Left cardiac atrium (tissue), 4 donors: ENCODE measurements at places on chromosomes 5 and 9. TPM values are rescaled to one million over a fixed set of nuclear protein-coding genes. Genes with fewer than 3 reads are reported as not detected.

- DNase-seq = peak; percentile 50
These were observed 3.0 kb upstream of the TJP2 start for GRCh38 chr9:69171049-69171448.

DNA sequence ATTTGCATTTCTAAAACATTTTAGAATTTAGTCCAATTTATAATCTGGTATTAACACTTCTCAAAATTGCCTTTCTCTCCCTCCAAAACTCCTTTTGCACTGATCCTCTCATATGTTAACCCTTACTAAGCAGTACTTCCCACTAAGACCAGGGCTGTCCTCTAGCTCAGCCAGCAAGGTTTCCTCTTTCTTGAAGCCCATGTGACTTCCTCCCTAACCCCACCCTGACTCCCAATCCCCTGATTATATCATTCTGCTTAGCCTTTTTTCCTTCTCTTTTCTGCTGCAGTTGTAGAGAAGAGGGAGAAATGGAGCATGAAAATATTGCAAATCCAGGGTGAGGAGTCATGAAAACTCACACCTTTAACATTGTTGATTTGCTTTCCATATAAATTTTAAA lies 241.7 kb downstream of the MCTP1 start:
- DNase-seq = no peak

Gene IL5
- total RNA-seq = not detected

DNA sequence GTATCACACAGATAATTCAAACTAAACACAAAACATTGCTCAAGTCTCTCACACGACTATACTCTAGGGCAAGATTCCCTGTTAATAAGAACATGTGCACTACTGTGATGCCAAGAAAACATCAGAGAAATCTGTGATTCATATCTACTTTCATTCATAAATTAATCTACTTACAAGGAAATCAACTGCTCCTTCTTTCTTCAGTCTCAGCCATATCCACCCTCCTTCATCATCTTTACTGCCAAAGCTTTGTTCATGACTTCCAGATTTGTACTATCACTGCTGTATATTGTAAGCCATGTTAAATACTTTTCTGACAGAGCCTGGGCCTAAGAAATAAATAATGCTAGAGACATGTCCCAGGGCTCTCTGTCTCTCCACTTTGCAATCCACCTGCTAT lies 35.1 kb downstream of the CTNNAL1 start:
- DNase-seq = no peak

Gene PCDHA12
- total RNA-seq = 0.34 TPM

- no peak for DNase-seq
These were observed 192.8 kb downstream of the ACTL7B start for GRCh38 chr9:108662956-108663355.

Gene BTNL9
- 34.1 TPM for total RNA-seq

- DNase-seq = no peak
These were observed 148.0 kb downstream of the RORB start for GRCh38 chr9:74645007-74645639.

Gene RETREG1
- 145 TPM for total RNA-seq

DNA sequence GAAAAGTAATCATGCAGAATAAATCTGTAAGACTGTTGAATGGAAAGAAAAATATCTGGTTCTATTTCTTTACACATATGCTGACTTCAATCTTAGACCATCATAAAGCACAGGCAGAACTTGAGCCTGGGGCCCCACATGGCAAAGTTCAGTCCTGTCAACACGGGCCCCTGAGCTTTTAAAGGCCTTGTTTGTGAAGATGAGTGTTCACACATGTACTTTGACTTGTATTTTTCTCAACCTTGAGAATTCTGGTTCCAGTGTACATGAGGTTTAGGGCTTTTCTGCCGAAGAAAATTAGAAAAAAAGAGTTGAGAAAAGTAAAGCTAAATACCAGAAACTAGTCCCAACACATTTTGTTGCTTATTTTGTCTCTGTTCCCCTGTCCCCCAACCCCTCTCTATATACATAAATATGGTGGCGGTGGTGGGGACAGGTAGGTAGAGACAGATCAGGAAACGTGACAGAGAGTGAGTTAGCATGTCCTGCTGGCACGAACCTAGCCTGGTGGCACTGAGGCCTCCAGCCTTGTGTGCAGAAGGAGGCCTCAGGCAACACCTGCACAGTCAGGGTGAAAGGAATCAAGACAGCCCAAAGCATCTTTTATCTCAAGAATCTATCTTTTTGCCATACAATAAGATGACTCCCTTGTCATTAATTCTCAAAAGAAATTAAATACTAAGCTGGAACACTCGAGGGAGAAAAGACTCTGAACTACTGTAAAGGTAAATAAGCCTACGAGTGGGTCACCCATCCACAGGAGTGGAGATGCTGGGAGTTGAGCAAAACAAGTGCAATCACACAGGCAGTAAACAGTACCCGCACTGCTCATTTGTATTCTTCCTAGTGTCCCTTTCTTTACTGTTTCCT lies 22.9 kb downstream of the LIFR start:
- no peak for DNase-seq

Gene GABRA6
- total RNA-seq = not detected

- no peak for DNase-seq
These were observed 739.4 kb downstream of the IRX1 start for GRCh38 chr5:4335078-4335477.

DNA sequence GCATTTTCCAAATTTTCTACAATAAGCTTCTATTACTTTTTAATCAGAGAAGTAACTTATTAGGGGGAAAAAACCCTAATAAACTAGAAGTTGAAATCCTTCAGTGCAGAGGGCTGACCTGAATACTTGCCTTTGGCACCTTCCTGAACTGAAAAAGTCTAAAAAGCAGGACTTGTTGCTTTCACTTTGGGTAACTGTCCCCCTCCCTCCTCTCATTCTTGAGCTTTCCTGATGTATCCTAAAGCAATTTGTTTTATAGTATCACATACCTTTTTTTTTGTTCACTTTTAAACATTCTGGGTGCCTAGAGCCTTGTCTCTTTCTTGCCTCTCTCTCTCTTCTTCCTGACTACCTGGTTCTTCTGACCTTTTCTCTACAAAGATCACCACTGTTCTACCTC lies 64.0 kb upstream of the ERBIN start:
- DNase-seq = no peak

DNA sequence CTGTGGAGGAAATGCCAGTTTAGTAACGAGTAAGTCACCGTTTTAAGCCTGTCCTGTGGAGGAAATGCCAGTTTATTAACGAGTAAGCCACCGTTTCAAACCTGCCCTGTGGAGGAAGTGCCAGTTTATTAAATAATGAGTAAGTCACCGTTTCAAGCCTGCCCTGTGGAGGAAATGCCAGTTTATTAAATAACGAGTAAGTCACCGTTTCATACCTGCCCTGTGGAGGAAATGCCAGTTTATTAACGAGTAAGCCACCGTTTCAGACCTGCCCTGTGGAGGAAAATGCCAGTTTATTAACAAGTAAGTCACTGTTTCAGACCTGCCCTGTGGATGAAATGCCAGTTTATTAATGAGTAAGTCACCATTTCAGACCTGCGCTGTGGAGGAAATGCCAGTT lies 18.9 kb upstream of the PDCD6 start:
- DNase-seq = no peak

GRCh38 chr5:100709771-100710170 lies 174.6 kb downstream of the FAM174A start:
- no peak for DNase-seq

Gene GHR
- 22.4 TPM for total RNA-seq

Gene PALM2AKAP2
- total RNA-seq = 102 TPM

DNA sequence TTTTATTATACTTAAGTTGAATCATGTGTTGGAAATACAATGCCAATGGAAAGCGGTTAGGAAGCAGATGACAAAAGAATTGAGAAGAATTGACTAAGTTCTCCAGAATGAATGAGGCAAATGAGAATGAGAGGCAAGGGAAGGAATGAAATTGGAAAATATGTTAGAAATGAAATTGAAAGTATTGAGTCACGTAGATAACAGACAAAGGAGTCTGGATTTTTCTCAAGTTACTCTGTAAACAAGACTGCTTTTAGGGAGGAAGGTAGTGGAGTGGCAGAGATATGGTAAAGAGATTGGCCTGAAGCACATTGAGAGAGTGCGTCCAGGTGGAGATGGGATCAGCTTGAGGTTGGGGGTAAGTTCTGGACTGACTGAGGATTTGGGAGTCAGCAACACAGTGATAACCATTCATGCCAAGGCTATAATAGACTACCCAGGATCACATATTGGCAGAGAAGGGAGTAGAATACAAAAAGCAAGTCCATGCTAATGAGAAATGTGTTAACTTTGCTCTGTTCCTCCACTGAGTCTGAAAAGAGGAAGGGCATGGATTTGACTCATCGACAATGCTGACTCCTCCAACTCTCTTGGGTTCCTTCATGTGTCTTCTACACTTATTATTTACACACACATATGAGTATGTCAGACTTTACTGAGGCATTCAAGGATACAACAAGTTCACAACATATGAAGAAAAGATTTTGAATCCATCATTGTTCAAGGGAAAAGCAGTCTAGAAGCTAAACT lies 814.2 kb upstream of the ZNF608 start:
- DNase-seq = no peak

GRCh38 chr5:35115920-35116319 lies 68.2 kb upstream of the AGXT2 start:
- DNase-seq = no peak

DNA sequence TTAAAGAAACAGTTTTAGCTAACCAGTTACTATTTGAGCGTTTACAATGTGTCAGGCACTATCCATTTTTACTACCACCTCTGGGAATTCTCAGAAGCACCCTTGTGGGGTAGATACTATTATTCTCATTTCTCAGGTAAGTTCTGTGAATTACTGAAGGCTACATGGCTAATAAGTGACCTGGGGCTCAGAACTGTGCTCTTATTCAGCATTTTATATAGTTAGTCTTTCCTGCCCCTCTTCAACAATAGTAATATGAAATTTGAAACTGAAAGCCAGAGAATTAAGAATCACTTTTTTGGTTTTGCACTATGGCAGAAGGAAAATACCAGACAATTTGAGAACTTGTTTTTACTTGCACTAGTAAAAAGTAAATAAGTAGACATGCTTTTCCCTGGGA lies 11.8 kb downstream of the ELL2 start:
- DNase-seq = no peak

GRCh38 chr9:4490705-4491625 lies 697 bp downstream of the SLC1A1 start:
- DNase-seq = peak; percentile 26

DNA sequence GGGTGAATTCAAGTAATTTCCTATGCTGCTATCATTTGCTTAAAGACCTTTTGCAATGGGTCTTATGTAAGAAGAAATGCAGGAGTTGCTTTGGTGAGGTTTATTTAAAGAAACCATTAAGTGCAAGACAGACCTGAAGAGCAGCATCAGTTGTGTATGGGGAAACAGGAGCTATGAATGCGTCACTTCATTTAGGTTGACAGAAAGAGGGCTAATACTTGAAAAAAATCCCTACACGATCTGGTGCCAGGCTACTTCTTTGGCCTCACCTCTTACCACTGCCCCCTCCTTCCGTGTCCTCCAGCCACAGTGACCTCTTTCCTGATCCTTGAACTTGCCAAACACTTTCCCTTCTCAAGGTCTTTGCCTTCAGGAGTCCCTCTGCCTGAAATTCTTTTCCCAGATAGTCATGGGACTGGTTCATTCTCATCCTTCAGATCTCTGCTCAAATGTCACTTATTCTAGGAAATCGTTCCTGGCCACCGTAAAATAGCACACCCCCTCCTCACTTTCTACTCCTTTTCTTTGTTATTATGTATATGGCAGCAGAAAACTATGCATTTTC lies 1.4 kb upstream of the JAK2 start:
- no peak for DNase-seq

Gene TMEFF1
- total RNA-seq = not detected

DNA sequence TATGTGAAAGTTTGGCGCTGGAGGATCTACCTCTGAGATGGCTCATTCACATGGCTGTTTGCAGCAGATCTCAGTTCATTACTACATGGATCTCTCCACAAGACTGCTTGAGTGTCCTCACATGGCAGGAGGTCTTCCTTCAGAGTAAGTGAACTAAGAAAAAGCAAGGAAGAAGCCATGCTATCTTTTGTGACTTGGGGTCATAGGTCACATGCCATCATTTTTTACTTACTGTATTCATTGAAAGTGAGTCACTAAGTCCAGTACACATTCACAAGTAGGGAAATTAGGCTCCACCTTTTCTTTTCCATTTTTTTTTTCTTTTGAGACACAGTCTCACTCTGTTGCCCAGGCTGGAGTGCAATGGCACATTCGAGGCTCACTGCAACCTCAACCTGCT lies 8.7 kb upstream of the CDKN2AIPNL start:
- no peak for DNase-seq

- no peak for DNase-seq
These were observed 3.6 kb downstream of the HNRNPAB start for GRCh38 chr5:178207917-178208280.

Gene LRRC19
- total RNA-seq = not detected

DNA sequence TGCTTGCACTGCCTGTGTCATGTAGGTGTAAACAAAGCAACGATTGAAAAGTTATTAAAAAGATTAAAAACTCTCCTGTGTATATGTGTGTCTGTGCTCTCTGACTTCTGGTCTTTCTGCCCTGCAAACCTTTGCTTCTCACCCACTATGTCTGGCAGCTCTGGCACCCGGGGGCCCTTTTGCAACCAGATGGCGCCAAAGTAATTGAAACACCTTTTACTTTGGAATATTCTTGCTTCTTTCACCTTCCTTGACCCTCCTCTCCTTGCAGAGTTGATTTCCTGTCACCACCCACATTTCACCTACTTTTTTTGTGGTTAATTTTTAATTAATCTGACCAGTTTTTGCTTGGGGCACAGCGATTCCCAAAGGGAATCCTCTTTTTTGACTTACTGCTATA lies 275.5 kb downstream of the ARHGEF28 start:
- DNase-seq = no peak
